ENCODE measurements at places on chromosomes 12 and 14. TPM values are rescaled to one million over a fixed set of nuclear protein-coding genes. Genes with fewer than 3 reads are reported as not detected.

The RPL10L gene
- 0.32 TPM for polyA plus RNA-seq

GRCh38 chr12:6612652-6613014 lies 5.5 kb upstream of the CHD4 start:
- no peak for DNase-seq

GRCh38 chr12:123532808-123533649 lies 490 bp downstream of the RILPL1 start:
- no peak for DNase-seq

DNA sequence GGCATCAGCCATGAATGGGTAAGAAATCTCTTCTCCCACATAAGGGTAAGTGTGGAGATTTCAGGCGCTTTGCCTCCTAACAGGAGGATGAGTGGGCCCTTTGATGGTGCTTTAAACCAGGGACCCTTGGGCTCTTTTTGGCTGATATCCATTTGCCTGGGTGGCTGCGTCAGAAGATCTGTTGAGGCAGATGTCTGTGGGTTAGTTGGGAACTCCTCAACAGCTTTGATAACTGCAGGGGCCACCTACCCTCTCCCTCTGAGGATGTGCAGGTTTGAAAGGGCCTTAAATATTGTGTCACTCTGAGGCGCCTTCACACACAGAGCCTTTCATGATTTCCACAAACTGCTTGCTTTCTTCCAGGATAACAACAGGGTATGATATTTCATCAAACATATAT lies 210.7 kb downstream of the PPM1H start:
- DNase-seq, result no peak

The TMCC3 gene
- 44.2 TPM for polyA plus RNA-seq

The MANSC4 gene
- polyA plus RNA-seq, result 0.25 TPM

The OAS2 gene
- 9.6 TPM for polyA plus RNA-seq

Measured in right renal cortex interstitium (tissue), 3 donors.